ENCODE measurements at places on chromosomes 3 and 15.

GRCh38 chr3:101066711-101067129 is 73.5 kb upstream of the ABI3BP start:
- peaks cover 40% of the 10 kb centered on the region for H3K4me1 ChIP-seq
- no peak overlapping the region for H3K4me3 ChIP-seq
- H3K27ac ChIP-seq: peak overlapping the region; percentile 17
- DNase-seq: no peak

DNA sequence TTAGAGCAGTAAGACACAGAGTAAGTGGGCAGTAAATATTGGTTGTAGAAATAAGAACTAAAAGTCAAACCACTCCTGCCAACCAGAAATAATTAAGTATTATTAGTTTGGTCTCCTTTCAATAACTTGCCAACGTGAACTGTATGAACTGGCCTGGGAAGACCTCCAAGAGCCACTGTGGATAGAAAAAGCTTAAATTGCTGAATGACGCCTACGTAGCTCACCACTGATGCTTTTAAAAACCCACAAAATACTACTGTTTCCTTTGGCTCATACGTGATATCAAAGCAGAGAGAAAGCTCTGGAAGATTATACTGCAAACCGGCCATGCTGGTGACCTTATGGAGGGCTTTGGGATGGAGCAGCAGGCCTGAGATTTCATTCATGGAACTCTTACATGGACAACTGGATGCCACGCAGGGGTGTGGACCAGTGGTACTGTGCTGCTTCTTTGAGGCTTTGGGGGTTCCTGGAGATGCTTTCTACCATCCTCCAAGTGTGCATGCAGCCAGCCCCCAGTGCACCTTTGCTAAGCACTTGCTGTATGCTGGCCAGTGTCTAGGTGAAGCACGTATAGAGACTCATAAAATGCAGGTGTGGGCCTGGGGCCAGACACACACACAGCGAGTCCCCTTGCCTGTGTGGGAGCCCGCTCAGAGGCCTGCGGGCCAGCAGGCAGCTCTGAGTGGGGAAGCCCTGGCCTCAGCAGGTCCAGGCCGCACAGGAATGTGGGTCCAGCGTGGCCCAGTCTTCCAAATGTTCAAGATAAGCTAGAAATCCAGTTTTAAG is 66.8 kb downstream of the ABTB1 start:
- peak overlapping the region; percentile 76 for H3K27ac ChIP-seq
- H3K4me3 ChIP-seq: no peak overlapping the region
- H3K36me3 ChIP-seq: no peaks in the 10 kb centered on the region
- DNase-seq: no peak

- H3K4me1 ChIP-seq: no peaks in the 10 kb centered on the region
- no peak overlapping the region for H3K27ac ChIP-seq
- peaks cover 91% of the 10 kb centered on the region for H3K36me3 ChIP-seq
- no peaks in the 10 kb centered on the region for H3K27me3 ChIP-seq
- DNase-seq: no peak
These were observed 11.6 kb downstream of the SEC61A1 start for GRCh38 chr3:128063865-128064264.

DNA sequence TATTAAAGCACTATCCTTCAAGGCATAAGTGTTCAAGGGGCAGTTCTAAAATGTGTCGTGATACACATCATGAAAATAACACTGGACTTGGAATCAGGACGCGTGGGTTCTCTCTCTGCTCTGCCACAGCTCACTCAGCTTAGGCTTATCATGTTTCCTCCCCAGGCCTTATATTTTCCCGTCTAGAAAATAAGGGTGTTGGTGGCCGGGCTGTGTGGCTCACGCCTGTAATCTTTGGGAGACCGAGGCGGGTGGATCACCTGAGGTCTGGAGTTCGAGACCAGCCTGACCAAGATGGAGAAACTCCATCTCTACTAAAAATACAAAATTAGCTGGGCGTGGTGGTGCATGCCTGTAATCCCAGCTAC is 223.0 kb downstream of the OPA1 start:
- no peaks in the 10 kb centered on the region for H3K36me3 ChIP-seq
- peaks cover 8% of the 10 kb centered on the region for H3K4me1 ChIP-seq
- DNase-seq: no peak
- H3K27me3 ChIP-seq: no peaks in the 10 kb centered on the region
- H3K4me3 ChIP-seq: no peak overlapping the region

GRCh38 chr3:124107104-124107890 is 115.4 kb upstream of the ROPN1 start:
- DNase-seq: no peak
- no peak overlapping the region for H3K27ac ChIP-seq
- no peak overlapping the region for H3K4me3 ChIP-seq
- H3K27me3 ChIP-seq: no peaks in the 10 kb centered on the region
- no peaks in the 10 kb centered on the region for H3K36me3 ChIP-seq
- peaks cover 4% of the 10 kb centered on the region for H3K4me1 ChIP-seq

GRCh38 chr15:76190070-76190564 is 121.2 kb downstream of the ETFA start:
- peaks cover 10% of the 10 kb centered on the region for H3K4me1 ChIP-seq
- H3K4me3 ChIP-seq: no peak overlapping the region
- H3K27ac ChIP-seq: no peak overlapping the region
- peaks cover 41% of the 10 kb centered on the region for H3K27me3 ChIP-seq
- no peaks in the 10 kb centered on the region for H3K36me3 ChIP-seq

GRCh38 chr3:143951351-143951971 is 20.2 kb upstream of the DIPK2A start:
- H3K4me3 ChIP-seq: no peak overlapping the region
- DNase-seq: no peak
- H3K4me1 ChIP-seq: no peaks in the 10 kb centered on the region
- no peaks in the 10 kb centered on the region for H3K27me3 ChIP-seq
- no peaks in the 10 kb centered on the region for H3K36me3 ChIP-seq

- peak; percentile 37 for DNase-seq
- no peaks in the 10 kb centered on the region for H3K36me3 ChIP-seq
- H3K27me3 ChIP-seq: peaks cover 85% of the 10 kb centered on the region
- peak overlapping the region; percentile 53 for H3K4me3 ChIP-seq
- no peak overlapping the region for H3K27ac ChIP-seq
These were observed 203.7 kb downstream of the ABHD5 start for GRCh38 chr3:43894176-43895049.

DNA sequence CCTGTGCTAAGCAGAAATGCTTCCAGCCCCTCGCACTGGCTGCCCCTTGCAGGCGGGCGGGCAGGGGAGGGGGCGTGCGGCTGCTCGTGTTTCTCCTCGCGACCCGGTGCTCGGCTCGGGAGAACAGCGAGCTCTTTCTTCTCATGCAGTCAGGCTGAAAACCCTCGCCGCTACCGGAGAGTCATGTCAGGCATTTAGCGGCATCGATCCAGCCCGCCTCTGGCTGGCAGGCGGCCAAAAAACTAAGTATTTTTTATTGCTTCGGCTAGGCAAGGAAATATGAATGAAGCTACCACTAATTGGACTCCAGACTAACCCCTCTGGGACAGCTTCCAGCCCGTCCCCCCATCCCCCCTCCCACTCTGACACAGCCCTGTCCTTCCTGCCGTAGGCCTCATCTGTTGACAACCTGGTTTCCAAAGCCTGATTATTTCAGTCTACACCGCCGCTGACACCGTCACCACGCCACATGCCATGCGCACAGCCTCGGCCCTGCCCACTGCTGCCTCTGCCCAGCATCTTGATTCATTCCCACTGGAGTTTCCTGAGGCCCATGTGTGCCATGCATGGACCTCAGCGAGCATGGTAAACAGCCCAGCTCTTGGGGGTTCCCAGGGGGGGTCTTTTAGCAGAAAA is 35.3 kb downstream of the TLE3 start:
- peak overlapping the region; percentile 8 for H3K4me3 ChIP-seq
- peaks cover 43% of the 10 kb centered on the region for H3K36me3 ChIP-seq
- H3K4me1 ChIP-seq: peaks cover 40% of the 10 kb centered on the region
- DNase-seq: peak; percentile 84
- no peak overlapping the region for H3K27ac ChIP-seq

DNA sequence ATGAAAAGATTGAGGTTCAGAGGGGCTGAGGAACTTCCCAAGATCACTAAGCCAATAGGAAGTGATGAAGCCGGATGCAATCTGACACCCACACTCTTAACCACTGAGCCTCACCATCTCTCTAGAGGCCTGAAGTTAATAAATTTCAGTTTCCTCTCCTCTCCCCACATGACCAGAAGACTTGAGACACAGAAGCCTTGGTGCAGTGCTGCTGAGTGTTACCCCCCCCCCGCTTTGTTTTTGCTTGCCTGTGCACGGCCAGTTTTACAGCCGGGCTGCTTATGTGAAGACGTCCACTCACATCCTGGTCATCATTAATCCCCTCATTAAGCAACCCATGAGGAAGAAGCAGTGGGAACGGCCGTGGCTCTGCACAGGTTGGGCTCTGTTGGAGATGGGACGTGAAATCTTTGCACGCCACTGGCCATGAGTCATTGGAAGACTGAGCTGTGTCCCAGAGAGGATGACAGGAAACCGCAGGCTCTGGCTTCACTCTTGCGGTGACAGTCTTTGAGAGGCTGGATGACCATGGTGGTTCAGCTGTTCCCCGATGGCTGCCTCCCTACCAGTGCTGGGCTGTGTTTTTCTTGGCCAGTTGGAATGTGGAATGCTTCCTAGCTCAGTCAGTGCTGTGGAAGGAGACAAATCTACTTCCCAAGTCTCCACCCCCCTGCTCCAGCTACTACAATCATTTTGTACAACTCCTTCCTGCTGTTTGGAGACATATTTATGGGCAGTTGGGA is 232.6 kb upstream of the LRTM1 start:
- peak overlapping the region; percentile 25 for H3K27ac ChIP-seq
- no peaks in the 10 kb centered on the region for H3K4me1 ChIP-seq
- DNase-seq: peak; percentile 45
- no peaks in the 10 kb centered on the region for H3K27me3 ChIP-seq
- no peak overlapping the region for H3K4me3 ChIP-seq
- H3K36me3 ChIP-seq: no peaks in the 10 kb centered on the region

DNA sequence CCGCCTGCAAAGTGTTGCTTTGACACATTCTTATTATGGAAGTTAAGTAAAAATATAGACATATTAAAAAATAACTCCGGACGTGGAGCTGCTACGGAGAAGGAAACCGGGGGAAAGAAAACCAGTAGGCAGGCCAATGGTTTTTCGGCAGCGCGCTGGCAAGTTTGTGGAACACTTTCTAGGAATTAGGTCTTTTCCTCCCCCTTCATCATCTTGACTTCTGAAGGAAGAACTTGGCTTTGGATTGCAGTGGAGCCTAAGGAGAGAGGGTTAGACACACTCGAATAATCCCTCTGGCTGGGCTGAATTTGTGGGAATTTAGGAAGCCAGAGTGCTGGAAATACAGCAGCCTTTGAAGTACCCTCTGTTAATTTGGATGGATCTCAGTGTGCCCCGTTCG is 317 bp downstream of the ROBO2 start:
- no peaks in the 10 kb centered on the region for H3K36me3 ChIP-seq
- peaks cover 72% of the 10 kb centered on the region for H3K27me3 ChIP-seq
- H3K4me3 ChIP-seq: peak overlapping the region; percentile 52
- no peak overlapping the region for H3K27ac ChIP-seq
- DNase-seq: no peak
- H3K4me1 ChIP-seq: peaks cover 15% of the 10 kb centered on the region

DNA sequence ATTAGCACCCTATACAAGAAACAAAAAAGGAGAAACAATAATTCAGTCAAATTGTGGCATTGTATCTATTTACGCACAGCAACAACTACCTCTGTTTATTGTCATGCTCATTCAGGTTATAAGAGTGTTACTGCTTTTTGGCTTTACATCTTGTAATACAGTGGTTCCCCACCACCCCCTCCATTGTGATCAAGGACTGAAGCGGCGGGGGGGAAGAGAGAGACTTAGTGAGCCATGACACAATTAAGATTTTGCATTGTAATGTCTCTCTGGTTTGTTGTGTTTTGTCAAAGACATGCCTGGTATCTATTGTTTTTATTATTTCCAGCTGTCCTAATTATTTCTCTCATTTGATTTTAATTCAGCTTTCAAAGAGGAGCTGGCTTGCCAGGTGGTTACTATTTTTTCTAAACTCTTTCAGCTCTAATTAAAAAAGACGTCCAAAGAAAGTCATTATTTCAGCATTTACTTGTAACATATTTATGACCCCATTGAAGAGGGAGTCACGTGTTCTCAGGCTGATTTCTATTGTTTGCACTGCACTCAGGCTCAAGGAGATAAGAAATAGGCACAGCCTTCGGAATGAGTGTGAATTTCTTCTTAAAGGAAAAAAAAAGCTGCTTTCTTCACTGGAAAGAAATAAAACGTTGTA is 234.4 kb upstream of the TBL1XR1 start:
- H3K27me3 ChIP-seq: no peaks in the 10 kb centered on the region
- no peaks in the 10 kb centered on the region for H3K36me3 ChIP-seq
- no peak for DNase-seq
- peaks cover 11% of the 10 kb centered on the region for H3K4me1 ChIP-seq

GRCh38 chr3:2623436-2623835 is 486.7 kb downstream of the IL5RA start:
- no peaks in the 10 kb centered on the region for H3K4me1 ChIP-seq
- H3K27ac ChIP-seq: no peak overlapping the region
- H3K4me3 ChIP-seq: no peak overlapping the region
- H3K27me3 ChIP-seq: no peaks in the 10 kb centered on the region
- H3K36me3 ChIP-seq: no peaks in the 10 kb centered on the region

DNA sequence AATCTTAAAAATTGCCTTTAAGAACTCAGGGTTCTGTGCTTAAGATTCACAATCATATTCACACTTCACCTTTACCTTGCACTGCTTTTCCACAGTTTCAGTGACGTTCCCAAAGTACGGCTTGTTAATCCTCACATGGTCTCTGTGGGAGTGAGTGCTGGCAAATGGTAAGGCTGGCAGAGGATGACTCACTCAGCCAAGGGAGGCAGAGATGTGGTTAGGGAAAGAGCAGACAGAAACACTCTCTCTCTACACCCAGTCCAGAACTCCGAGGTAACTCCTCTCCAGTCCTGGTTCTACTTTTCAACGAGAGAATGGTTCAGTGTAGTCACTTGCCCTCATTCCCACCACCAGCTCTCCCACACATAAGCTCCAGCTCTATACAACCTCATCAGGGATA is 33.1 kb downstream of the RASGRP1 start:
- no peak for DNase-seq
- no peaks in the 10 kb centered on the region for H3K27me3 ChIP-seq
- H3K36me3 ChIP-seq: no peaks in the 10 kb centered on the region
- H3K4me3 ChIP-seq: no peak overlapping the region
- no peaks in the 10 kb centered on the region for H3K4me1 ChIP-seq

DNA sequence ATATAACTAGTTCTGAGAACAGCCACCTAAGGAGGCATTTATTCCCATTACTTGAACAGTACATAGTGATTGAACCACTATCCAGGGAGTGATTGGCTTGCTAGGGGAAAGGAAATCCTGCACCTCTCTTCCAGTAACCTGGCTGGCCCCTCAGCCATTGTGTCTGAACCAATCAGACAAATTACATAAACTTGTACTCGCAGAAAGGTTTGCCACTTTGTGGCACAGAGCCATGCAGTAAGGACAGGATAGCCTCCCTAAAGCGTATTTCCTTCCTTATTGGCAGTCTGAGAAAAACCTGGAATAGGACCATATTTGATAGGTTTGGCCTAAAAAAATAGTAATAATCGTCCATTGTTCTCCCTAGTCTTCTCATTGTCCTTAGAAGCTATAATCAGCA is 19.0 kb downstream of the CMSS1 start:
- H3K4me3 ChIP-seq: no peak overlapping the region
- no peak for DNase-seq
- no peaks in the 10 kb centered on the region for H3K36me3 ChIP-seq
- peak overlapping the region; percentile 35 for H3K27ac ChIP-seq
- no peaks in the 10 kb centered on the region for H3K27me3 ChIP-seq

- H3K4me1 ChIP-seq: no peaks in the 10 kb centered on the region
- H3K4me3 ChIP-seq: no peak overlapping the region
- no peak for DNase-seq
- H3K27me3 ChIP-seq: no peaks in the 10 kb centered on the region
These were observed 199.9 kb downstream of the UBE3A start for GRCh38 chr15:25238716-25239470.

- no peaks in the 10 kb centered on the region for H3K4me1 ChIP-seq
- no peaks in the 10 kb centered on the region for H3K36me3 ChIP-seq
These were observed 40.7 kb upstream of the MB21D2 start for GRCh38 chr3:192958219-192958872.

Measured in transverse colon (tissue), 4 donors.